ENCODE measurements at places on chromosomes 4 and X.

DNA sequence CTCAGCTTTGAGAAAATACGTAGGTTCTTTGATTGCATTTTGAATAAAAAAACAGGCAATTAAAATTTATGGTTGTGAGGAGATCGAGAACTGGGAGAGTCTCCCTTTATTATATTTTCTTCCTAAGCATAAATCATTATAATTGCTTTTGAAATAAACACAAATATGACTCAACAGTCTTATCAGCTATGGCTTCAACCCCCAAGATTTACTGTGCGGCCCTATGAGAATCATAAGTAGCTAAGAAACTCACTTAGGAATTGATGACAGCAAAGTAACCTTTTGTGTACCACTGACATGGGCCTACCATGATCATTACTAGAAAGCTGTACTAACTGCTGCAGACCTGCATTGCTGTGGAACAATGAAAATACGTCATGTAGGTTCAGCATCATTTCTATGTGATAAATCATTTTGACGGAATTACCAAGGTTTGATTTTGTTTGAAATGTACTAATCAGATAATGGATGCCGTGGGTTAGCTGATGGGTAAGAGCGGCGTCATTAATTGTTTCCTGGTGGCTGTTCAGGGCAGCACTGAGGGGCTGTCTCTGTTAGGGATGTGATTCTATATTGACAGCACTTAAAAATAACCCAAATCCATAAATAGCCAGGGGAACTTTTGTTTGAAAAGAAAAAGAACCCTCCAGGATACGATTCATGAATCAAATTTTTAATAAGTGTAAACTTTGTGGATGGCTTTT, 51.5 kb upstream of the GPRIN3 start:
- no peak for DNase-seq

DNA sequence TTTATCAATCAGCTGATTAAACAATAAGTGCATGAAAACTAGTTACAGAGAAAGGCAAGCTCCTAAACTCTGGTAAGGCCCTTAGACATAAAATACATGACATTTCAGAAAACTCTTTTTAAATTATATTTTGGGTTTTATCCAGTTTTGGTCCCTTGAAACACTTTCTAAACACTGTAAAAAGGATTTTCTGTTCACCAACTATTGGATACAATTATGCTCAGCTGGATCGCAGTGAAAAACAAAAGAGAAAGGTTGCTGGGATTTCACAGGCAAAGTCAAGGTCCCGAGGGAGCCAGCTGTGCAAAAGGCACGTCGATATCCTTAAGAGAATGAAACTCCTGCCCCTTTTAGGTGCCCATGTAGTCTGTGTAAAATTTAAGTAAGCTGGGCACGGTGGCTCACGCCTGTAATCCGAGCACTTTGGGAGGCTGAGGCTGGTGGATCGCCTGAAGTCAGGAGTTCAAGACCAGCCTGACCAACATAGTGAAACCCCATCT, 1018.4 kb upstream of the INTU start:
- no peak for DNase-seq

- no peak for DNase-seq
These were observed 64.6 kb downstream of the ANAPC4 start for GRCh38 chr4:25441519-25442117.

GRCh38 chr4:6929812-6930464, 20.3 kb downstream of the TBC1D14 start:
- DNase-seq = no peak

DNA sequence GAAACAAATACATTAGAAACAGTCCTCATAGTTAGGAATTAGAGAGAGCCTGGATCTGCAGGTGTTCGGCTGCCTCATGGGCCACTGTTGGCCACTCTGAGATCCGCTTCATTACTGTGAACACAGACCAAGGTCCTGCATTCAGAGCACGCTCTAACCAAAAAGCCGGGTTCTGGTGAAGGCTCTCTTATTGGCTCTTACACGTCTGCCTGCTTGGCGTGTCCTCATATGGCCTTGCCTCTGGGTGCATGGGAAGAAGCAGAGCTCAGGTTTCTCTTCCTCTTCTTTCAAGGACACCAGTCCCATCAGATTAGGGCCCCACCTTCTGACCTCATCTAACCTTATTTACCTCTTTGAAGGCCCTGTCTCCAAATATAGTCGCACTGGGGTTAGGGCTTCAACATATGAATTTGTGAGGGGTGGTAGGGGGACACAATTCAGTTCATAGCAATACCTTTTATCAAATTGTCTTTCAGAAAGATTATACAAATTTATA, 37.1 kb upstream of the ELF2 start:
- DNase-seq = no peak

DNA sequence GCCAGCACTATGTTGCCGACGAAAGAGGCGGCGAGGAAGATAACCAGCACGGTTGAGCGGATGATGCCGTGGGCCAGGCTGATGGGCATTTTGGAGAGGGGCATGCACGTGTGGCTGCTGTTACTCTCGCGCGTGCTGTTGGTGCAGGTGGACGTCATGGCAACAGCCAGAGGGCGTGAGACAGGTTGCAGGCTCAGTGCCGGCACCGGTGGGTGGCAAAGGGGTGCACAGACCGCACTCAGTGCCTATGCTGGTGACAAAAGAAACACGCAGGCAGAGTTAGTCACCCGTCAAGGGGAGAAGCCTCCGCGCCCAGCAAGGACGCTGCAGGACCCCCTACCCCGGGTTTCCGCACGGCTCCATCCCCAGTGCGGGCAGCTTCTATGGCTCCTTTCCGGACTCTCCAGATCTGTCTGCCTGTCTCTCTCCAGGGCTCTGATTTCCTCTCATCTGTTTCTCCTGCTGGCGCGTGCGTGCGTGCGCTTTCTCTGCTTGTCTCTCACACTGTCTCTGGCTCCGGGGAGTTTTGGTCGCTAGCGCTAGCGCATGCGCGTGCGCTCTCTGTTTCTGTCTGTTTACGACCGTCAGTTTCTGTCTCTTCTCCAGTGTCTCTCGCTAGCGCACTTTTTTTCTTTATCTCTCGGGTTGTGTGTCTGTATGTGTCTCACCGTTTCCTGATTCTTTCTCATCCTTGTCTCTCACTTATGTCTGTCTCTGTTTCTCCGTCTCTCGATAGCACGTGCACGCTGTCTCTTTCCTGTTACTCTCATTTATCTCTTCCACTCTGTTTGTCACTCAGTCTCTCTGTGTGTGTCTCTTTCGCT, 2.1 kb downstream of the GPR101 start:
- DNase-seq = peak; percentile 43

GRCh38 chr4:623914-624566, 1.3 kb upstream of the PDE6B start:
- no peak for DNase-seq

DNA sequence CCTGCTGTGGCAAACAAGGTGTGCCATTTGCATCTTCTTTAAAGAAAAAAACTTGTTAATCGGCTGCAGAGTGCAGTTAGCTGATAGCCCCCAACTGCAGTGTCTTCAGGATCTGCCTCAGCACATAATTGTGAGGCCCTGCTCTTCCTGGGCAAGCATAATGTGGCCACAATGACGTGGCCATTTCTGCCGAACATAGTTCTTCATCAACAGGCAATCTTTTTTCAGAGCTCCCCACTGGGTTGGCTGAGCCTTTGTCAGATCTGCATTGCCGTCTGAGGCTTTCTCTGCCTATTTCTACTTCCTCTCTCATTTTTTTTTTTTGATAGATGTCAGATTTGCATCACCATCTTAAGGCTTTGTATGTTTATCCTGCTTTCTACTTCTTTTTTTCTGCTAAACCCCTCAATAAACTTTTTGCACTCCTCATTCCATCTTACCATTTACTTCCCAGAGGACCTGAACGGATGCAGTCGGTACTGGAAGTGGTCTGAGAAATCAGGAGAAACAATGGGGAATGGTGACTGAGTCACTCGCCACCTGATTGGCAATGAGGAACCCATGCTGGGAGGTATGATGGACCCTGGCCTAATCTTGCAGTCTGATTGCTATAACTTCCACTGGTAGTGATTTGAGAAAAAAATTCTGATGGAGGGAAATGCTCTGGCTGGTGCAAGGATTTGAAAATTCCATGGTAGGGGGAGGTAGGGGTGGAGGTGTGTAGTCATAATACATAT, 21.2 kb upstream of the TAB3 start:
- no peak for DNase-seq

- no peak for DNase-seq
These were observed 31.3 kb upstream of the CYP2U1 start for GRCh38 chr4:107900067-107900466.

DNA sequence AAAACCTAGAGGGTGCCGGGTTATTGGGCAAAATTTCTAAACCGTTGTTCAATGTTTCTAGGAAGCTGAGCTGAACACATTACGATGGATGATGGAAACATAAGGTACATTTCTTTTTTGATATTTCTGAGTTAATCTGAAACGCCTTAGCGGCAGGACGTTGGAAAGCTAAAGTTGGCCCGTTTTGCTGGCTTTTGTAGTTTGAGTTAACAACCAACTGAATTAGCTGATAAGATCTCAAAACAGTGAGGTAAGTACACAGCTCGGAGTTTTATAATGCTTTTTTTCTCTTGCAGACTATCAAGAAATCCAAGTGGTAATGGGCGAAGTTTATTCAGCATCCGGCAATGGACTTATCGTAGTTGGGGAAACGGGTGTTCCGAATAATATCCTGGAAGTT, 73.5 kb downstream of the PRSS12 start:
- peak; percentile 37 for DNase-seq

- DNase-seq = no peak
These were observed 190.1 kb upstream of the GNPDA2 start for GRCh38 chr4:44916411-44916810.

DNA sequence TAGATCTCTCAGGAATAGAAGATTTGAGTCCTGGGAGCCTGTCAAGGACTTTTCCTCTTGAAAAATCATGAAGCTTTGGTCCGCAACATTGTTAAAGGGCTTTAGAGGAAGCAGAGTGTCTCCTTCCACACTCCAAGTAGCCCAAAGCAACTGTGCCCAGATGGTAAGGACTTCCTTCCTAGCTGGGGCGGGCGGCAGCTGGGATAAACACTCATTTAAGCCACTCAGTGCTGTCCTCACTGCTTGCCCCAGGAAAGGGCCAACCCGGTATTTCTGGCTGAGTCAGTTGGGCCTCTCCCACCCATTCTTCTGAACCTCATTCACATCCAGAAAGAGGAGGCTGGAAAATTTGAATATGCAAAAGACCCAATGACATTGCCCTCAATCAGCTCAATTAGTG, 144.3 kb downstream of the CHIC2 start:
- DNase-seq = no peak

GRCh38 chrX:140503238-140503601, 1.6 kb downstream of the SOX3 start:
- DNase-seq = no peak

DNA sequence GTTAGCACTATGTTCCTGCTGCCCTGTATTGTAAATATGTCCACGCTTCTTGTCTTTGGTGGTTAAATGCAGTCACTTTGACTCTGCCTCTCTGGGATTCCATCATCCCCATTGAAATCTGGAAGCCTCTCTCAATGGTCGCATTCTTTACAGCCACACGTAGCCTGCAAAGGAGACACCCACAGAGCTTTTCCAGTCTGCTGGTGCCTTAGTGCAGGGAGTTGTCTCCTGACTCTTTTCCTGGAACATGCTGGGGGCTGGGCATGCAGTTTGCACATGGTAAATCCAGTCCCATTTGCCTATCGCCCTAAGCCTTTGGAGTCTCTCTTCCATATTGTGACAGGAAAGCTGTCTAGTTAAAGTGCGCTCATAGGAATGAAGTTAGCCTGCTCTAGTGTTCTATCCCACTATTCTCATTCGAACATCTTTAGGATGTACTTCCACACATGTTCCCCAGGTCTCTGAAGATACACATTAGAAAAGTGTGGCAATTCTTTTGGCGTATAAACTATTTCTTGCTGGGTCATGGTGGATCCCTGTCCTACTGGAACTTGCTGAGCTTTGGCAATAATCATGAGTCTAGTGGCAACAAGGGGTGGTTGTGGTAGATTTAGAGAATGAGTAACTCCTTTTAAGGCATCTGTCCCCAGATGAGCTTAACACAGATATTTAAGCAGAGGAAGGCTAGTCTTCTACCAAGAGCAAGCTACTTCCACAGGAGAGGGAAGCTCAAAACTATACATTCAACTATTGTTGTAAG, 33.7 kb downstream of the COQ2 start:
- DNase-seq = no peak

DNA sequence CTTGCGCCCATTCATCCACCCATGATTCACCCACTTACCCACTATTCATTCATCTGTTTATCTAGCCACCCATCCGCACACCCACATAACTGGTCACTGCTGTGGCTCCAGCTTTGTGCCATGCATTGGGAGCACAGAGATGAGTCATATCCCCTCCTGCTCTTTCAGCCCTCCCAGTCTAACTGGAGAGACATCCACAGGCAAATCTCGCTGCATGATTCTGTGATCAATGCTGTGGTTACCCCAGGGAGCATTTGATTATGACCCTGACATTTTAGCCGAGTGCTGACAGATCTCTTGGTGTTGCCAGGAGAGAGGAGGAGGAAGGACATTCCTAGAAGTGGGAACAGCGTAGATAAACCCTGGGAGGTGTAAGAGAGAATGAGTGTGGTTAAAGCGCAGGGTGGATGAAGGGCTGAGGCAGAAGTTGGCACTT, 10.4 kb upstream of the PORCN start:
- DNase-seq = no peak

GRCh38 chr4:1843852-1844251, 12.1 kb downstream of the LETM1 start:
- no peak for DNase-seq

- no peak for DNase-seq
These were observed 706.1 kb upstream of the EPHA5 start for GRCh38 chr4:66376396-66376795.

DNA sequence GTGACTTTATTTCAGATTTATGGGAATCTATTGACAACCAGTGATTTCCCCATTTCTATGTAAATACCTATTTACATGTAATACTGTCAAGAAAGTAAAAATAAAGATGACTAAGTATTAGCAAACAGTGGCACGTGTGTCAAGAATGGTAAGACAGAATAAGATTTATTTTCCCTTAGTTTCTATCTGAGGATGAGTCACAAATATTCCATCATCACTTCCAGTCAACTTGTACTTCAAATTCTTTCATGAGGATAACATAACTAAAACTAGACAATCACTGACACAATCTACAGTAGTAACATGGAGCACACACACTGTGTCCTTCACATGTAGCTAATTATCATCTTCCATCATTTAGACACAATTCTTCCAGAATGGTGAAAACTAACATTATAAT, 625.3 kb upstream of the PCDH7 start:
- DNase-seq = no peak

DNA sequence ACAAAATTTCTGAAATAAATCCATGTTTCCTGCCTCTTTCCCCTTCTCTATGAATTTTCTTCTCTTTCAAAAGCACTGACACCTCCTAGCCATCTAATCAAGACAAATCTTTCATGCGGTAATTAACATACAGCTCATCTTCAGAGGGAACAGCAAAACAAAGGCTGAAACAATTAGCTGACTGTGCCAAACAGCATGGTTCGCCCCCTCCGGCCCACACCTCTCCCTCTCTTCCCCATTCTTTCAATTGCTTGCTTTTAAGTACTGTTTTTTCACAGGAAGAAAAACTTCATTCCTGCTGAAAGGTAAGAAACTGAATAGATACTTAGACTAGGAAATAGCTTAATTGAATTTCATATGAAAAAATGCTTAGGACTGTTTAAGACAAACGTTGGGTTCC, 291.1 kb upstream of the NOCT start:
- no peak for DNase-seq
